ENCODE measurements at places on chromosomes 5 and 9.

GRCh38 chr5:114250536-114250935 is 111.3 kb upstream of the KCNN2 start:
- no peak for DNase-seq

- DNase-seq: no peak
Measured at GRCh38 chr5:104733063-104733669, 1170.6 kb upstream of the NUDT12 start.

DNA sequence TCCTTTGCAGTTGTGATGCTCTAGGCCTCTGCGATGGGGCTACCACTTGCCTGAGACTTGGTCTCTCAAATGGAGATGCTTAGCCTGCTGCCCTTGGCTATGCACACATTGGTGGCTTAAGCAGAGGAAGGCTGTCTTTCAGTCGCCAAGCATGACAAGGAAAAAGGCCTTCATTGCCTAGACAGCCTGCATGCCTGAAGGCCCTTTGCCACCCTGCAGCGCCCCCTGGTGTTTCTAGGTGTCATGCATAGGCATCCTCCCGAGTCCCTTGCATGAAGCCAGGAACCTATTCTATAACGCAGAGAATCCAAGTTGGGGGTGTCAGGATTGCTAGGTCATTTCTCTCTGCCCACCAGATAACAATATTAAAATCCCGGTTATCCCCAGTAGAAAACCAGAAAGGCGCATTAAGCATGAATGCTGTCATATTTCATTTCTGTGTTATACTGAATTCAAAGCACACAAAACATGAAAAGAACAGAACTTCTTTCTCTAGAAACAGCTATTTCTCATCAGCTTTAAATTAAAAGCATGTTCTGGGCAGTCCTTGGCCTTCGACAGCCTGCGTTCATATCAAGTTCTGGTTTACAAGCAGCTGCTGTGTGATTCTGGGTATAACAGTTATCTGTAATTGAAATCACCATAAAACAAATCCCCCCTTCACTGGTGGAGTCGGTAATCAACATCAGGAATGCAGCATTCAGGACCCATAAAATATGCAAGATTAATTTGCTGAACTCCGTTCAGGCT is 59.7 kb upstream of the TRPC7 start:
- DNase-seq: peak; percentile 24

- DNase-seq: no peak
Measured at GRCh38 chr5:173549644-173550043, 66.8 kb downstream of the BOD1 start.

DNA sequence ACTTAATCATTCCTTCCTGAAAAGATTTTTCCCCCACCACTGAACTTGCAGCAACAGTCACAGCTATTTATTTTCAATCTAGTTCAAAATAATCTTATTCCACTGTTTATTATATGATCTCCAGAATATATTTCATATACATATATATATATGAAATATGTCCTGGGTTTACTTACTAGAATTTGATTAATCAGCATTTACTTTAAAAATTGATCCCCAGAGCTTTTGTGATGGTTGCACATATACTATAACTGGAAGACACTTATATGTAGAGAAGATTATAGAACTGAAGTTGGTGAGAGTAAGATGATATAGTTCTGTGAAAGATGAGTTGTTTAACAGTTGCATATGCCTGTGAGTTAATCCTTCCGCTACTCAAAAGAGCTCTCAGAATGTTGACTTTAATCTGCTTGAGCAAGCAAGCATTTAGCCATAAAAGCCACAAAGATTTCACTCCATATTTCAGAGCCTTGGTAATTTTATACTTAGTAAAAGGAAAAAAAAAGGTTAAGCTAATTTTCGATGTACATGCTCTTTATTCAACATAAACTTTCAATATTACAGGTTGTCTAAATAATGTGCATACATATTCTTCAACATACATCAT is 399.3 kb upstream of the CDH9 start:
- no peak for DNase-seq

DNA sequence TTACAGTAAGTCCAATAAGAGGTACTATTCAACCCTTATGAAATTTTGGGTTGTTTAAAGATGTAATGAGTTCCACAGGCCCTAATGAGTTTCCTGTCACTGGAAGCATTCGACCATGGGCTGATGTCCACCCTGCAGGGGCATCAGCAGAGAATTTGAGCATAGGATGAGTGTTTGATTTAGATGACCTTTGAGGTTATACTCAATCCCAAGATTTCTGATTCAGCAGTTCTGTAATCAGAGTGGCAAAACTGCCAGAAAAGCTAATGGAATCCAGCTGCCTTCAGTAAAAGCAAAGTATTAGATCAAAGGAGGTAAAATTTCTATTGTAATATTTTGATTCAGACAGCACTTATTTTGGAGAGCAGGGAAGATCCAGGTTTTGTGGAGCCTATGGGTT is 68.3 kb downstream of the COX7C start:
- DNase-seq: no peak

DNA sequence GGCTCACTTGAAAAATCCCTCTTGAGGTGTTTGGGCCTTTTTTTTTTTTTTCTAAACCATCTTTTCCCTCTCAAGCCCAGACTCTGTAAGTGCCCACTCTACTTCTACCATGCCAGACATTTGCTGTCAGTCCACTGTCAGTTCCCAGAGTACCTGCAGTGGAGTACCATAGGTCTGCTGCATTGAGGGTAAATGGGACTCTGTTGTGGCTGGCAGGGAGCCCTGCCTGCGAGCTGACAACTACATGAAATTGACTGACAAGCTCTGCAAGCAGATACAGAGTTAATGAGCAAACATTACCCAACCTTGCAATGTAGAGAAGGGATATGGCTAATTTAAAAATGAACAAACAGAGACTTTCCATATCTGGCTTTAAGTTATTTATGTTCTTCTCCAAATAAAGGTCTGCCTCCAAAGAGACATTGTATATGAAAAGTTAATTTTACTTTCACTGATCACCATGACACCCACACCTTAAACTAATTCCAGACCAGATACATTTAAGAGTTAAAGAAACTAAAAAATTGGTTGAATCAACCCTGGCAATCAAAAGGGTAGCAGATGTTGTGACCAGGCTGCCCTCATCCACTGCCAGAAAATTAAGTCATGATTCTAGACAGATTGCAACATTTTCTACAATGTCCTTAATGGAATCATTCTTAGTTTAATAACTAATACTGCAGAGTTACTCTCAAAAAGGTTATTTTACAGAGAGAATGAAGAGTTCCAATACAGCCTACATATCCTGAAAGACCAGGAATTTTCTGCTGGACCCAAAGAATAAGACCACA is 100.4 kb upstream of the PAM start:
- DNase-seq: no peak

DNA sequence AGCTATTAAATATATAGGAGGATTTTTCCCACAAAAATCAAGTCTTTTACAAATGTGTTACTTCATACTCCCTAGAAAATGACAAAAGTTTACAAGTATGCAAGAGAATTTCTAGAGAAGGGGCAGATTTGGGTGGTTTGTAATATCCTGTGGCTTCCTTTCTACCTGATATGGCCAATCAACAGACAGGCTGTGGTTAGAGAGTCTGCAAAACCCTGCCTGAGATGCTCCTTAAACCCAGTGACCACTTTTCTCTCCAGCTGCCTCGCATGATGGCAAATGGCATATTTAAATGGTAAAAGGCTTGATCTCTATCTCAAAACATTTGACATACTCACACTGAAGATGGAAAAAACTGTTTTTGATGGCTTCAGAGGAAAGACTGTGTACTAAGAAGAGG is 550.1 kb upstream of the ZNF462 start:
- no peak for DNase-seq

DNA sequence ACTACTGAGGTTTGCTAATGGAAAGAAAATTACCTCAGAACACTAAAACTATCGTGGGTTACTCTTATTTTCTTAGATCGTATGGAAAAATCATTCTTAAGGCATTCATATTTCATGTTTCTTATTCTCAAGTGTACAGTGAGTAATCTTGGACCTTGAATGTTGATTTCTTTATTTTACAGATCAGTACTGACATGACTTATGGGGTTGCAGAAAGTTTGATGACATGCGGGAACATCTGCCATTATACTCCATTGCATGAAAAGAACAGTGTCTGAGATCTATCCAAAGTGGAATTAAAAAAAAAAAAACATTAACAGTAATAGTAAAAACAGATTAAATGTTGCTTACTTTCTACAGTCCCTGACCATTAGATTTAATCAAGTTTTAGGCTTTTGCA is 1290.2 kb upstream of the WWC1 start:
- DNase-seq: no peak

GRCh38 chr9:124352616-124353015 is 62.6 kb downstream of the PSMB7 start:
- no peak for DNase-seq

DNA sequence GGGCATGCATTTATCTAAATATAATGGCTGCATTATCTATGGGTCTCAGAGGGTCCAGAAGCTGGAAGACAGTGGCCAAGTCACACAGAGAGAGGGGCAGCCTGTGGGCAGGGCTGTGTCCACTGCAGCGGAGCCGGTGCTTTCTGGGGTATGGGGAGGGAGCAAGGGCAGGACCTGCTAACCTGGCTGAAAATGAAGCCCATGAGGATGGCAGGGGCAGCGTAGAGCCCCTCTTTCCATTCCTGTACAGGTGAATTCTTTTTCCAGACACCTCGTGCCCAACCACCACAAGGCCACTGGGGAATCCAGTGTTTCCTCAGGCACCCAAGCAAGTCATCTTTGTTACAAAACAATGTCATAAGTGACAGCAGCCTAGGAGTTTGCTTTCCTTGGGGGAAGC is 305.9 kb upstream of the IRX4 start:
- no peak for DNase-seq

DNA sequence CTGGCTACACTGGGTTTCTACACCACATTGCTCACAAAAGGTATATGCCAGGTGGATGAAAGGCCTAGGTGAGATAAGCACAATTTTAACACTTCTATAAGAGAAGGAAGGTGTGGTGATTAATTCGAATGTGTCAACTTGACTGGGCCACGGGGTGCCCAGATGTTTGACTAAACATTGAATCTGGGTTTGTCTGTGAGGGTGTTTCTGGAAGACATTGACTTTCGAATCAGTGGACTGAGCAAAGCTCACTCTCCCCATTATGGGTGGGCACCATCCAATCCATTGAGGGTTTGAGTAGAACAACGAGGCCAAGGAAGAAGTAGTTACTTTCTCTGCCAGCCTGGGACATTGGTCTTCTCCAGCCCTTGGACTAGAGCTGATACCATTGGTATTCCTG is 78.2 kb upstream of the COL5A1 start:
- DNase-seq: no peak

DNA sequence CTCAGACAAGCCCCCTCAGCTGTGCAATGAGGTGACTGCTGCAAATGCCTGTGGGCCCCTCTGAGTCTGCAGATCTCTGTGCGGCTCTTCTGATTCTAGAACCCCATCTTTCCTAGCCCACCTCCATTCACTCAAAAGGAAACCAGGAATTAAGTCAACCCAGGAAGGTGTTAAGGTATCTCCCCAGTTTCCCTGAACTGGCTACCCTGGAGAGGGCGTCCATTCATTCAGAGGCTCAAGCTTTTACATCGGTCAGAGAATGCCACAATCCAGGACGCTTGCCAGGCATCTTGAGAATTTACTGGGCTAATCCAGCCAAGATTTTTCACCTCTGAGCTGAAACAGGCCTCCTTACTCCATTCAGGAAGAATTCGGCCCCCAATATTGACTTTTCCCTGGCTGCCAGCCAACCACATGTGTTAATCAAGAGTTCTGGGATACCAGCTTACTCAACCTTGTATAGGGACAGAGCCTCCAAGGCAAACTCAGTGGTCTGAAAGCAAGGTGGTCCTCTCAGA is 889 bp upstream of the ADAMTS12 start:
- DNase-seq: no peak

DNA sequence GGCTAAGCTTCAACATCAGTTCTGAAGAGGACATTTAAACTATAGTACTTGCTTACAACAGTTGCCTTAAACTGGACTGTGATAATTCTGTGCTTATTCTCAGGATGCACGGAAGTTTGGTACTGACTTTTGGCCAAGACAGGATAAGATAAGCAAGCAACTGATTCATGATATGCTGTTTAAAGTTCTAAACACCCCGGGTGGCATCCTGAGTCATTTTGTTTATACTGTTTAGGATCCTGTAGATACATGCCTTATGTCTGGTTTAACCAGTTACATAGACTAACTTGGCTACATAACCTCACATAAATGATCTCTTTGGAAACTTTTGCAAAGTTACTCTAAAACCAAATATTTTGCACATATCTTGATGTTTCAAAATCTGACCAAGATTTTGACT is 95.9 kb downstream of the CDH9 start:
- no peak for DNase-seq

DNA sequence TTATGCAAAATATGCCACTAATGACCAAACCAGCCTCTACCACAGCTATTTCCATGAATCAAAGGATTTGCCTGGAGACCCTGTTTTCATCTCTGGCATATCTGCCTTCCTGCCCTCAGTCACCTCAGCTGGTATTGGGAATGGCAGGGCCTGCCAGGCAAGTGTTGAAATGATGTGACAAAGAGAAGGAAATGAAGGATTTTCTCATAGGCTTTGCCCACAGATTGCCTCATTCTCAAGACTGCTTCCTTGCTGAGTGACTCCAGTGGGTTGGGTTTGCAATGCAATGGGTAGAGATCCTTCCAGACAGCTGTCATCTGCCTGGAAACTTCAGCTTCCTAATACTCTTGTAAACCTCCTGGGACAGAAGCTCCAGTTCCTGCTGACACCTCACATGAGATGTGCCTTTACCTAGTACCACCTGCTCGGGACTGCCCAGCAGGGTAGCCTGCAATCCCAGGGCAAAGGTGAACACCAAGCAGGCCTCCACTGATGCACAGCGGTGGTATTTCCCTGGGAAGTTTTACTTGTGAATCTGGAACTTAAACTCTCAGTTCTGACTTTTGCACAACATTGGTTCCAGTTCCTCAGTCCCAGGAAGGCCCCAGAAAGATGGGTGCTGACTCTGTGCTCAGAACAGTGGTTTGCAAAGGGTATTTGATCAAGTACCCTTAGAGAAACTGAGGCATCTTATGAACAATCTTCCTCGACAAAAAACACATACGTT is 64.8 kb upstream of the SLC1A1 start:
- DNase-seq: no peak

DNA sequence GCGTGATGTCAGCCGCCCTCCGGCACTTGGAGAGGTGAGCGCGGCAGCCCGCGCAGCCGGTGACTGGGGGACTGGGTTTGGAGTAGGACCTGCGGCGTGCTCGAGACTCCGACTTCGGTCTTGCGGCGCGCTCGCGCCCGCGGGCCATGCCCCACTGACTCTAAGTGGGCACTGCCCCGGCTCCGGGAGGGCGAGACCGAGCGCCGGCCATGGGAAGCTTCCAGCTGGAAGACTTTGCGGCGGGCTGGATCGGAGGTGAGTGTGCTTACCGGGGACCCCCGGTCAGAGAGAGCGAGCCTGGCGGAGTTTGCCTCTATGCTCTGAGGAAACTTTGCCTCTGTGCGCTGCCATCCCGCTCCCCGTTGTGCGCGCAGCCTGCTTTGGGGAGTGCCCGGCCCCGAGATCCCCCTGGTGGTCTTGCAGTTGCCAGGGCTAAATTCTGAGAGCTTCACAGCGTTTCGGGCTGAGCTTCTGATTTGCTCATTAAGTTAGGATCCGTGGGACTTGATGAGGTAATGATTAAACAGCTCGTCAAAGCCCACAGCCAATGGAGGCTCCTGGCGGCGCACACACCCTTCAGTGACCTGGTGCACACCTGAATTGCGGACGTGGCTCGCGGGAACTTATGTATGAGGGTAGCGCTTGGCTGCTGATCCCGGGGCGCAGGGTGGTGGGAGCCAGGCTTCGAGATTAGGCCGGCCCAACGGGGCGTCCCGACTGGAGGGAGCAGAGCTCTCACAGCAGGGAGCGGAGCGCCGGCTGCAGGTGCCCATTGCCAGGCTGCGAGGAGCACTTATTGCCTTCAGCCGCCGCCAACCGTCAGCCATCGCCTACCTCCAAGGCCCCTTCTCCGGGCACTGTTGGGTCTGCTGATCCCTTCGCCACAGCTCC is at the start of gene SLC25A48:
SLC25A48 (plus strand) TSS at position 25 of the 891 bp plus-strand sequence; CDS start at position 210, 185 bp downstream.
- peak; percentile 27 for DNase-seq

Measured in stimulated activated CD4-positive, alpha-beta T cell treated with anti-CD3 and anti-CD28 coated beads, Interleukin-12 subunit alpha, Interleukin-12 subunit beta, amount 100 ng/mL, for 48 hours (primary cell).